ENCODE measurements at places on chromosomes 1 and 21. TPM values are rescaled to one million over a fixed set of nuclear protein-coding genes. Genes with fewer than 3 reads are reported as not detected.

- DNase-seq = no peak
These were observed 219.3 kb upstream of the GREM2 start for GRCh38 chr1:240831191-240831631.

DNA sequence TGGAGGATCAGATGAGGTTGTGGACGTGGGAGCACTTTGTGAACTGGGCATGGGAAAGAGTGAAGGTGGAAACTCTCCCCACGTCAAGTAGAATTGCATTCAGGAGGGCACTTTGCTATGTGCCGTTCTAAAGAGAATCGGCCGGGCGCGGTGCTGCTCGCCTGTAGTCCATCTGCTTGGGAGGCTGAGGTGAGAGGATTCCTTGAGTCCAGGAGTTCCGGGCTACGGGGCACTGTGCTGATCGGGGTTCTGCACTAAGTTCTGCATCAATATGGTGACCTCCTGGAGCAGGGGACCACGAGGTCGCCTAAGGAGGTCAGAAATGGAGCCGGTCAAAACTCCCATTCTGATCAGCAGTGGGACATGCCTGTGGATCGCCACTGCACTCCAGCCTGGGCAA is 141.9 kb downstream of the PEX14 start:
- DNase-seq = no peak

- DNase-seq = no peak
These were observed 337.1 kb downstream of the HHIPL2 start for GRCh38 chr1:222210776-222211175.

- no peak for DNase-seq
These were observed 544 bp downstream of the ILDR2 start for GRCh38 chr1:166974647-166975345.

GRCh38 chr1:22953057-22953739 is 19.5 kb downstream of the LACTBL1 start:
- DNase-seq = no peak

DNA sequence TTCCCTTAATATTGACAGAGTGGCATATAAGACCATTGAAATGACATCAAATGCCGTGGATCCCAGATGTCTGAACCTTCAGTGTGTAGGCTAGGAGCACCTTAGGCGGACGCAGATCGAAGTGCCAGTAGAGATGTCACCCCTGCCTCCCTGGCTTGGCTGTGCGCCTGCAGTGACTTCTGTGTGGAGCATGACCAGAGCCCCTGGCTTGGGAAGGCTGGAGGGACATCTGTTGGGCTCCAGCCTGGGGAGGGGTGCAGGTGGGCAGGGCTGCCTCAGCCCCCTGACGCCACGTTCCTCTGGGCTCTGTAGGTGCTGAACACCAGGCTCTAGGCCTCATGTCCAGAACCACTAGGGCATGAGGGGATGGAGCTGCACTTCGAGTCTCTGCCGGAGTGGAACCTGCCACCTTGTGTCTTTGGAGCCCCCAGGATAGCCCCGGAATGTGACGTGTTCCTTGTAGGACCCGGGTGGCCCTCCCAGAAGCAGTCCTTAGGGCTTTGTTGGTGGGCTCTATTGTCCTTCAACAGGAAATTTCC is 103.8 kb downstream of the ADARB1 start:
- no peak for DNase-seq

DNA sequence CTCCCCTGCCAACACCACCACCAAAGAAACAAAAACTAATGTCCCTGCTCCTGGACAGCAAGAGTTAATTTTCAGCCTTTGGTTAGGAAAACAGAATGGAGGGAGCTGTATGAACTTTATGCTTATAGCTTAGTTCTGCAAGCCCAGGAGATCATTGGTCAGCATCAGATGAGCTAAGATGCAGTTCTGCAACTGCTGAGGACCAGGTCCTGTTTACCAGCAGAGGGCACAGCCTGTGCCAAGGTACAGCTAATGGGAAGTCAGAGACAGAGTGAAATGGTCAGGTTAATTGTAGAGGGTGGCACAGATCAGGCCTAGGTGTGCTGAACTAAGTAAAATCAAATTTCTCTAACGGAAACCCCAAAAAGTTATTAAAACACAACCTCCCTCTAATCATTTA is 161.3 kb downstream of the ROR1 start:
- DNase-seq = no peak

DNA sequence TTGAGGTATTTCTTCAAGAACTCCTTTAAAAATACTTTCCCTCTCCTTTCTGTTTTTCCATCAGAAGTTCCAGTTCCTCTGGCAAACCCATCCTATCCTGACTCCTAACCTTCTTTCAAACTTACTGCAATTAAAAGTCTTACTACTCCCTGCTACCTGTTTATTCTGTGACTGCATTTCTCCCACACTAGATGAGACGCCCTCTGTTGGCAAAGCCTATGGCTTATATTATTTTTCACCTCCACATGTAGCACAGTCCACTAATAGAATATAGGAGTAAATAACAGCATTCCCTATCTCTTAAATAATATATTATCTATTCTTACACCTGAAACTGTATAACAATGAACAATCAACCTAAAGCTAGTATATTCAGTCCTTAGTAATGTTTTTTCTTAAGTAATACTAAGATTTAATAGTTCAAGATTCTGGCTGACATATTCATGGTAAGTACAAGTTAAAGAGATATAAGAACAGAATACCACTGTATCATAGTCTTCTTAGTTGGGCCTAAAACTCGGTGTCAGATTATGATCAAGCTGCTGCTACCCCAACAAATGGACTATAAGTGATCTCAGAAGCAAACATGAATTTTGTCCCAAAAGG is 54.8 kb downstream of the RAB3GAP2 start:
- no peak for DNase-seq

DNA sequence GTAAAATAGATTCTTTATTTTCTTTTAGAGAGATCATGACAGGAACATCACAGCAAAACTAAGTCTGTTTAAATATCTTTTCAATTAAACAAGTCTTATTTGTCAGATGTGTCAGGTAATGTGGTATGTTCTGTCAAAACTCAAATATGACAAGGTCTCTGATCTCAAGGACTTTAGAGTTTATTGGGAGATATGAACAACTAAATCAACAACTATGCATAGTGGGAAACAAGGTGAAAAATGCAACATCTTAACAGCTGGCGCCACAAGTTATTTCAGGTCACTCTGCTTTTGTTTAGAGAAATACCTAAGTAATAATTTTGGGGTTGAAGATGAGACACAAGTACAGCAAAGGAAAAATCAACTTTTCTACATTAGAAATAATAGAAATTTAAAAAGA is 779.4 kb upstream of the ADGRL4 start:
- DNase-seq = no peak

GRCh38 chr1:85065550-85065949 is 17.2 kb upstream of the MCOLN3 start:
- no peak for DNase-seq

The KRTAP11-1 gene
- total RNA-seq = not detected

The MYOM3 gene
- 284 TPM for total RNA-seq
